ENCODE measurements at places on chromosomes 2 and 18.

DNA sequence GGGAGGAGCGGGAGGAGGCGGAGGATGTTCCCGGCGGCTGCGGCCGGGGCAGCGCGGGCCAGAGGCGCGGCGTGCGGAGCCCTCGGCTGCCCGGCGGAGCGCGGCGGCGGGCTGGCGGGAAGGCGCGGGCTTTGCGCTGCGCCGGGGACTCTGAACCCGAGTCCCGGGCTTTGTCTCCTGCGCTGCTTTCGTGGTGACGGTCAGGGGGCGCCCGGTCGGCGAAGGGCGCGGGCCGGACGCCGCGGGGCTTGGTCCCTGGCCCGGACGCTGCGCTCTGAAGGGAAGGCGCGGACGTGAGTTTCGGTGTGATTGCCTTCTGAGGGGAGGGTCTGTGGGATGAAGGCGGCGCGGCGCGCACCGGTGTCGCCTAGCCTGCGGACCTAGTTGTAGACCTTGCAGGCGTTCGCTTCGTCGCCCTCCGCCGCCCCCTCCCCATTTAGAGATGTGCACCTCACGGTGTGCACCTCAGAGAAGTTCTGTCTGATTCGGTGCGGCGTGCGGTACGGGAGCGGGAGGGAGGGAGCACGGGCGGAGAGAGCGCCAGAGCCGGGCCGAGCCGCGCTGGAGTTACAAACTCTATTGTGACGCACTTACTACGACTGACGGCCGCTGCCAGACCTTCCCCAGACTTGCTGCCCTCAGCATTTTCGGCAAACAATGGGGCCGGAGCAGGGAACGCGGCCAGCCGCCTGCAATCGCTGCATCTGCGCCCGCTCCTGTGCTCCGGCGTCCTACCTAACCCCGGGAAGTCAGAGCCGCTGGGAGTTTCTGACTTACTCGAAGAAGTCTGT is 2.1 kb downstream of the BCL2L11 start:
- DNase-seq: no peak

DNA sequence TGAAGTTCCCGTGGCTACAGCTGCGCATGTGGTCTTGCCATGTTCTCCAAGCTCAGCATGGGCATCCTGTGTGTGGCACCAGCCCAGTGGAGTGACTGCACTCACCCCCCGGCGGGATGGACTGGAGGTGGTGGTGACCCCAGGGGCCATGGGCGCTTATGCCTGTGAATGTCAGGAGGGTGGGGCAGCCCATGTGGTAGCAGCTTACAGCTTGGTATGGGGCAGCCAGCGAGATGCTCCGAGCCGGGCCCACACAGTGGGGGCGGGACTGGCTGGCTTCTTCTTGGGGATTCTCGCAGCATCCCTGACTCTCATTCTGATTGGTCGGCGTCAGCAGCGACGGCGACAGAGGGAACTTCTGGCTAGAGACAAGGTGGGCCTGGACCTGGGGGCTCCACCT is 25.6 kb downstream of the SEMA4F start:
- no peak for DNase-seq

DNA sequence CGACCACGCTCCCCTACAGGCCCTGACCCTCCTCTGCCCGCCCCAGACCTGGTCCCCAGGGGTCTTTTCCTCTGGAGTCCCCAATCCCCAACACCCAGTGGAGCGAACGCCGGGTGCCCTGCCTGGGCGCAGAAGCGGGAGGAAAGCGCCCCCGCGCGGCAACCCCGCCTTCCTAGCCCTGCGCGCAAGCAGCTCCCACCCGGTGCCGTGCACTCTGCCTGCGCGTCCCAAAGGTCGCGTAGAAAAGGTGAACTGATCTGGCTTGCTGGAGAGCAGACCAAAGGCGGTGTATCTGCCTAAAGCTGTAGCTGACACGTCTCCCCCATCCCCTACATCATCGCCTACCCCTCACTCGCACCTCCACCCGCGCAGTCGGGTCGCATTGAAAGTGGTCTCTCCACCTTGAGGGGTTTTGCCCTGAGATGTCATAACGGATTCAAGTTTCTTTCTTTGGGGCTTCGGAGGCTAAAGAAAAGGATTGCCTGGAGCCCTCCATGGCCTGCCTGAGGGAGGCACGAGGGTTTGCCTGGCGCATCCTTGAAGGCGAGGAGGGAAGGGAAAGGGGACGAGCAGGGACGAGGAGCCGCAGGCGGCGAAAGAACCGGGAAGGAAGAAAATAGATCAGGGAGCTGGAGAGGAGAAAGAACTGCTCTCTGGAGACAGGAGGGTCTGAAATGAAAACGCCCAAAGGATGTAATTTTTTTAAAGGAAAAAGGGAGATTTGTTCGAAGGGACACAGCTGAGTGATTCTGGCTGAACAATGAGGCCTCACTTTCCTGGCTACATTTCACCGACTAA is 5.8 kb downstream of the GAD1 start:
- no peak for DNase-seq

GRCh38 chr2:165700531-165700930 is 93.5 kb downstream of the GALNT3 start:
- DNase-seq: no peak

GRCh38 chr2:10597956-10598355 is 91.8 kb downstream of the NOL10 start:
- DNase-seq: no peak

GRCh38 chr18:2148823-2149222 is 422.5 kb downstream of the METTL4 start:
- no peak for DNase-seq

DNA sequence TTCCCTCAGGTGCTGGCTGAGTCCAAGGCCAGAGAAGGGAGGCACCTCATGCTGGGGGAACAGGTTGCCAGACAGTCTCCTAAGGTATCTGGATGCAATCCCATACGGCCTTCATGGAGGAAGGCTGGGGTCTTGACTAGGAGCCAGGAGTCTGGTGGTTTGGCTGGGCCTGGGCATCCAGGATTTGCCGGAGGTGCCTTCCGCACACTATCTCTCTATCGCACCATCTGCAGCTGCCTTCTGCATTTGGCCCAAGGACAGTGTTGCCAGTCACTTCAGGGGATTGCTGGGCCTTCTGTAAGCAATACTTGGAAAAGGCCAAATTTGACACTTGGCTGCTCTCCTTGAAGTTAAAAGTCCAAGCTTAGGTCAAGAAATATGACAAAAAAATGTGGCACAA is 327.2 kb downstream of the EN1 start:
- no peak for DNase-seq

DNA sequence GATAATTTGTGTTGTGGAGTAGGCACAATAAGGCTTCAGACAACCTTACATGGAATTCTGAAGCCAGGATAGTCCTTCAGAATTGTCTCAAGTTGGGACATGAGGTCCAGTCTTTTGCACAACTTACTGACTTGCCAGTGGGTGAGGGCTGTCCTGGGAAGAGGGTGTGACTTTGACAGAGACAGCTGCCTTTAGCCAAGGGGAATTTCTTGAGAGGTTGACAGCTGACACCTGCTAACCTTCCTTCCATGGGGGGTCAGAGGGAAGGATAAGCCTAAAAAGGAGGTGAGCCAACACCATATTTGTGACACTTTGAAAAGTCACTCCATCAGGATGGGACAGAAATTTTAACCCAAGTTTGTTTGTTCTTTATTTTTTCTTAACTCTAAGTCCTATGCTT is 907.8 kb upstream of the CRIM1 start:
- DNase-seq: no peak

GRCh38 chr18:44782617-44783016 is 101.9 kb downstream of the SETBP1 start:
- DNase-seq: no peak

GRCh38 chr2:96799623-96799935 is 16.5 kb upstream of the CNNM3 start:
- DNase-seq: no peak

- DNase-seq: no peak
These were observed 260.6 kb downstream of the TWIST2 start for GRCh38 chr2:239108459-239108858.

DNA sequence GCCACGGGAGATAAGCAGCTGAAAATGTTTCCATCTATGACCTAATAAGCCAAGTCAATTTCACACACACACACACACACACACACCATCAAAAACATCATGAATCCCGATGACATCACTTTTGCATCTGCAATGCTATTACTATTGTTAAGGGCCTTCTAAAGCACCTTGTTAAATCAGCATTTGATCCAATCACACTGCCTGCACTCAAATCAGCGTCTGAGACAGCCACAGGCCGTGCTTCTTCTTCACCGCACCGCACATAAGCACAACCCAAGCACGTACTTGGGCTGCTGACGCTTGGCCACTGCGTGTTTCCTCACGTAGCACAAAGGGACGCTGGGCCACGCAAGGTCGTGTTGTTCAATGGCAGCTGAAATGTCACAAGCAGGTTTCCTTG is 15.8 kb upstream of the MTCL1 start:
- DNase-seq: no peak

GRCh38 chr2:101899265-101899664 is 92.5 kb upstream of the IL1R2 start:
- no peak for DNase-seq

DNA sequence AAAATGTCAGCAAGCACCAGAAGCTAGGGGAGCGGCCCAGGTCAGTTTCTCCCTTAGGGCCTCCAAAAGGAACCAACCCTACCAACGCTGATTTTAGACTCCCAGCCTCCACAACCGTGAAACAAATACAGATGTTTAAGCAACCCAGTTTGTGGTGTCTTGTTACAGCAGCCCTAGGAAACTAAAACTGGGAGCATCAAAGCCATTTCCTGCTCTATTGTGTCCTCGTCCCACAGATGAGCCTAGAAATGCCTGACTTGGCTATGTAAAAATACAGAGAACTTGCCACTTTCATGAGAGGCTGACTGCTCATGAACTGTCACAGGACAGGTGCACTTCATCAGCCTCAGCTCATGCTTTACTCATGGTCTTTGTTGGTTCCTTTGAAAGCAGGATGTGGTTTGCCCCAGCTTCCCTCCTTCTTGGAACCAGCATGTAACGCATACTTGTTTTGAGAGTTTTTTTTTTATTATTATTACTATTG is 97.6 kb upstream of the SLC39A10 start:
- peak; percentile 68 for DNase-seq

DNA sequence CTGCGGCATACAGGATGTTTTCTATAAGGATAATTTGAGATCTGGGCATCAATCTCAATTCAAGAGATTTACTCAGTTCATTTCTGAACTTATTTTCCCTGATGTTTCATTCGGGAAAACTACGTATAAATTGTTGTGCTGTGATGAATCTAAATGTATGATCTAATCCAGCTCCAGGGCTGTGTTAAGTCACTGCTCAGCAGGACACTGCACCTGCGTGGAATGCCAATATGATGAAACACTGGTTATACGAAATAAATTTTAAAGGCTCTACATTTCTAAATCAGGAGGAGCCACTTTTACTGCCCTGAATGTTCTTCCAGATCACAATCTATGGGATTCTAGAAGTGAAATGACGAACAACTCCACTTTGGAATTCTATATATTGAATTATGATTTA is 259.0 kb downstream of the HNMT start:
- no peak for DNase-seq

- DNase-seq: no peak
These were observed 80.1 kb downstream of the GALNT1 start for GRCh38 chr18:35661483-35662146.

DNA sequence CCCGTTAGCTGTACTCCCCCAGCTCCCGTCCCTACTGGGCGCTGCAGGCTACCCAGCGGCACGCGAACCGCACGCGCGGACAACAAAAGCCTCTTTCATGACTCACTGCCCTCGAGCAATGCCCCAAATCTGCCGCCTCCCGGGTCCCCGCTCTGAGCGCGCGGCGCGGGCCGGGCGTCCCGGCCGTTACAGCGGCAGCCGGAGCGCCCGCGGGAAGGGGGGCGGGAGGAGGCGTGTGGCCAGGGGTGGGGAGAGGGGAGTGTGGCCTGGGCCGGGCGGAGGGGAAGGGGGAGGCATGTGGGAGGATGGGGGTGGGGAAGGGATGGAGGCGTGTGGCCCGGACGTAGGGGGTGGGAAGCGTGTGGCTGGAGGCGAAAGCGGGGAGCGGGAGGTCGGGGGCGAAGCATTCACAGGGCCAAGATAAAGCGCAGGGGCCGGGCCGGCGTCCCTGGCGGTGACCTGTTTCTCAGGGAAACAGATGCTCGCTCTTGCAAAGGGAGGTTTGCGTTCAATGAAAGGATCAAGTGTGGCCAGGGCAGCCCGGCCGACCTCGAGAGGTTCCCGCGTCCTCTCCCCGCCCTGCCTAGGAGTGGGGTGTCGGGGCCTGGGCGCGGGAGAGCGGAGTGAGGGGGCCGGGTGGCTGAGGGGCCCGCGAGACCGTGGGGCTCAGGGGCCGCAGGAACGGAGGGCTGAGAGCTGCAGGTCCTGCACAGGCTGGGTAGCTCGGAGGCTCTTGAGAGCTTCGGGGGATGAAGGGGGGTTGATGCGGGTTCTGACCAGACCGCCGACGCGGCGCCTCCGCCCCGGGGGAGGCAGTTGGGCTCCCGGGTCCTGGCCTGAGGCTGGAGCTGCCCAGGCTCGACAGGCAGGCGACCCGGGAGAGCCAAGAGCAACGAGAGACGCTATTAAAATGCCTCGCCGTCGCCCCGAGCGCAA is 3.5 kb upstream of the NEUROD1 start:
- DNase-seq: no peak

DNA sequence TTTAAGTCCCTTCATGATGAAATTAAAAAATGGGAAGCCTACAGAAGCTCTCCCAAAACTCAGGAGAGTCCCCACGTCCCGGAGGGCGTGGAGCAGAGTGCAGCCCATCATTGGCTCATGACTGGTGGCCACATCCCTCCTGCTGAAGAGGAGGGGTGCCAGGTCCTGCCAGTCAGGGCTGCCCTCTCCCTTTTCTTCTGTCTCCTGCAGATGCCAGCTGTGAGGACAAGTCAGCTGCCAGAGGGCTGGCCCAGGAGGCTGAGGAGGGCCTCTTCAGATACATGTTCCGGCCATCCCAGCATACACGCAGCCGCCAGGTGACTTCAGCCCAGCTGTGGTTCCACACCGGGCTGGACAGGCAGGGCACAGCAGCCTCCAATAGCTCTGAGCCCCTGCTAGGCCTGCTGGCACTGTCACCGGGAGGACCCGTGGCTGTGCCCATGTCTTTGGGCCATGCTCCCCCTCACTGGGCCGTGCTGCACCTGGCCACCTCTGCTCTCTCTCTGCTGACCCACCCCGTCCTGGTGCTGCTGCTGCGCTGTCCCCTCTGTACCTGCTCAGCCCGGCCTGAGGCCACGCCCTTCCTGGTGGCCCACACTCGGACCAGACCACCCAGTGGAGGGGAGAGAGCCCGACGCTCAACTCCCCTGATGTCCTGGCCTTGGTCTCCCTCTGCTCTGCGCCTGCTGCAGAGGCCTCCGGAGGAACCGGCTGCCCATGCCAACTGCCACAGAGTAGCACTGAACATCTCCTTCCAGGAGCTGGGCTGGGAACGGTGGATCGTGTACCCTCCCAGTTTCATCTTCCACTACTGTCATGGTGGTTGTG is 2.6 kb downstream of the INHA start:
- DNase-seq: no peak

GRCh38 chr2:7007488-7007845 is 90.3 kb downstream of the RNF144A start:
- no peak for DNase-seq
